Activated T-helper 17 cell treated with anti-CD3 and anti-CD28 coated beads, Interleukin-2, amount 50 U/mL, for 72 hours (primary cell): ENCODE measurements at places on chromosomes 7 and 10.

DNA sequence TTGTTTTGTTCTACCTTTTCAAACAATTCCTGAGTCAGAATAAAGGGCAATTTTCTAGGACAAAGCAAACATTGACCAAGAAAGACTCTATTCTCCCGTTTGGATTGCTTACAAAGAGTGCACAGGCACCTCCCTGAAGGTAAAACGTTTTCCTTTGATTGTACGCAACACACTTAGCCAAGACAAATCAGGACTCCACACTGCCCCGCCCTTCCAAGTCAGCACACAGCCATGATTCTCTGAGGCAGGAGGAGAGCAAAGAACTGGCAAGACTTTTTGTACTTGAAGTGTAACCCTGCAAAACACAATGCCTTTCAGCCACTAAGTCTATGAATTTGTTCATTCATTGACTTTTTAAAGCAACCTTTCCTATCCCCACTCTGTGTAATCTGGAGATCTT lies 85.0 kb upstream of the FAM180A start:
- ATAC-seq, result no peak

DNA sequence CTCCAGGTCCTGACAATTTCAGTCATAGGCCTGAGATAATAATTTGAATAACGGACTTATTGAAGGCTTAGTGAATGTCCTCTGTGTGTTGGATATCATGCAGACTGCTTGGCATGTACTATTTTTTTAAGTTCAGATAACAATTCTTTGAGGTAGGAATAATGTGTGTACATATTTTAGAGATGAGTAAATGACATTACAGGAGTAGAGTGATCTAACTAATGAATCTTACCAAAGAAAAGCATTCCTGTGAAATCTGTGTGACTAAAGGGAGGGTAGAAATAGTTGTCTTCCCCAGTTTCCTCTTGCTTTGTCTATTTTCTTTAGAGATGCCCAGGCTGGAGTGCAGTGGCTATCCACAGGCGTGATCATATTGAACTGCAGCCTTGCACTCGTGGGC lies 391.8 kb upstream of the ETV1 start:
- no peak for ATAC-seq

- ATAC-seq, result peak; percentile 85
These were observed 289.4 kb upstream of the LRRN3 start for GRCh38 chr7:110801502-110801901.

DNA sequence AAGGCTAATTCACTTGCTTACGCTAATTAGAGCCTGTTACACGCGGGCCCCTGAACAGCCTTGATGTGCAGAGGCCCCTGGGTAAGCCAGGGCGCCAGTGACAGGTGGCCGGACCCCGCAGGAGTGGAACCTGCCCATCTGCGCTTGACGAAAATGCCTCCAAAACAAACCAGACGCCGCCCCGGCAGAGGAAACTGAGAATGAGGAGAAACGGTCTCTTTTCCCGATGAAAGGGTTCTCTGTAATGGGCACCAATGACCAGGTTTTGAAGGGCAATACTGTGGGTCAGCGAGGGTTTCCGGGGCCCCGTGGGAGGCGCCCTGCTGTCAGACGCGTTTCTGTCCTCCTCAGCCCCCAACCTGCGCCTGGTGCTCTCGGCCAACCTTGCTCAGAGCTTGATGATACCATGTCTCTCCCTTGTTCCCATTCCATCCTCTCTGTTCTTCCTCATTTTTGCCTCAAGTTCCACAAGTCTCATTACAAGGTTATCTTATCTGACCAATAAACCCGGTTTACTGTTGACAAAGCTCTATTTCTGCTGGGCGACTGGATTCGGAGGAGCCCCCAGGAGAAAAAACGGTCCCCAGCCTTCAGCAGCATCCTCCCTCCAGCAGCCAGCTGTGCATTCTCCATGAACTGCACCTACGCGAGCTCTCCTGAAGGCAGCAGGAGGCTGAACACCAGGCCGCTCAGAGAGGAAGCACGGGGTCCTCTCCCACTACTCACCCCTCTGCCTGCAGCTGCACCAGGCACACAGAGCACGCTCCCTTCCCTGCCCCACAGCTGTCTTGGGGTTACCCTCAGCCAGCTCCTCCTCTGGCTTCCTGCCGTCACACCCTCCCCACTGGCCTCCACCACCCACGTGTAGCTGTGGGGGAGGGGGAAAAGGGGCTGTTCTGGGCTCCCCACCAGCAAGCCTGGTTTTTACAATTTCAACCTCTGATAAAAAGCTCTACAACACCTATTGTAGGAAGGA lies 202.0 kb downstream of the MAD1L1 start:
- no peak for ATAC-seq

DNA sequence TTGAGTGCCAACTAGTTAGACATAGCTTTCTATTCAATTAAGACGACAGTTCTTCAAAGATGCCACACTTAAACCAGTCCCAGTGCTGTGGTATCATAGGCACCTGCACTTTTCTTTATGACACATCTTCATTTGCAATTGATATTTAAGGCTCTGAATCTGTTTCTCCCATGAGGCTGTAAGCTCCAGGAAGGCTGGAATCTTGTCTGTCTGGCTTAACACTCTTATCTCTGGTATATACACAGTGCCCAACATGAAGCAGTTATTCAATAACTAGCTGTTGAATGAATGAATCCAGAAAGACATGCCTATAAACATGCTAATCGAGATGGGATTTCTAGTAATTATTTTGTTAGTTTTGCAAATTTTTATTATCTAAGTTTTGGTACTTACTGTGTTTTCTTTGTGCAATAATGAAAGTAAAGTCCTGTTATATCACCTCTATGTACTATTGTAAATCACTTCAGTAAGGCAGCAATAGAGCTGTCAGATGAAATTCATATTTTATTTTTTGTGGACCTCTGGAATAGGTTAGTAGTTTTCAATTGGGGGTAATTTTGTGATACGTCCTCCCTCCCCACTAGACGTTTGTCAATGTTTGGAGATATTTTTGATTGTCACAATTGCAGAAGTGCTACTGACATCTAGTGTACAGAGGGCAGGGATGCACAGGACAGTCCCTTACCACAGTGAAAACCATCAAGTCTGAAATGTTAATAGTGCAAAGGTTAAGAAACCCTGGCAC lies 51.3 kb upstream of the STEAP4 start:
- no peak for ATAC-seq

DNA sequence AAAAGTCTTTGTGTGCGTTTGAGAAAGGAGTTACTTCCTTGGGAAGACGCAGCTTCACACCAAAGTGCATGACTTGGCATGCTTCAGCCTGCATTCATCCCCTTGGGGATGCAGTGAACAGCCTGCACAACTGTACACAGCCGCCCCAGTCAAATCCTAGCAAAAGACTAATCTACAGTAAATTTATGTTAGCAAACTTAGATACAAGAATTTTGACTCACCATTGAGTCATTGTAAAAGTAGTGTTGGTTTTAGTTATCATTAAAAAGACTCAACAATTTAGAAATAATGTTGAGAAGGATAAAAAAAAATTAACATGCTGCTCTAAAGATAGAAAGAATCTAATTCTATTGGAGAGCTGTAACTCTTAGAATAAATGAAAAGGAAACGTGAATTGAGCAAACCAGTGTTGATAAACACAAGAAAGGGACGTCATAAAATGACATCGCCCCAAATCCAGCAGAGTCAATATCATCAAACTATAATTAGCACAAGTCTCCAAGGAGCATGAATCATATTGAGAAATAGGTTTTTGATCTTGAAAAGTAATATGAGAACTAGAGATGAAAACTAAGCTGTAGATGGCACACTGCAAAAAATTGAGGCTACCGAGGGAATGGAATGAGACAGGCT lies 11.9 kb upstream of the OPTN start:
- ATAC-seq, result peak; percentile 90

DNA sequence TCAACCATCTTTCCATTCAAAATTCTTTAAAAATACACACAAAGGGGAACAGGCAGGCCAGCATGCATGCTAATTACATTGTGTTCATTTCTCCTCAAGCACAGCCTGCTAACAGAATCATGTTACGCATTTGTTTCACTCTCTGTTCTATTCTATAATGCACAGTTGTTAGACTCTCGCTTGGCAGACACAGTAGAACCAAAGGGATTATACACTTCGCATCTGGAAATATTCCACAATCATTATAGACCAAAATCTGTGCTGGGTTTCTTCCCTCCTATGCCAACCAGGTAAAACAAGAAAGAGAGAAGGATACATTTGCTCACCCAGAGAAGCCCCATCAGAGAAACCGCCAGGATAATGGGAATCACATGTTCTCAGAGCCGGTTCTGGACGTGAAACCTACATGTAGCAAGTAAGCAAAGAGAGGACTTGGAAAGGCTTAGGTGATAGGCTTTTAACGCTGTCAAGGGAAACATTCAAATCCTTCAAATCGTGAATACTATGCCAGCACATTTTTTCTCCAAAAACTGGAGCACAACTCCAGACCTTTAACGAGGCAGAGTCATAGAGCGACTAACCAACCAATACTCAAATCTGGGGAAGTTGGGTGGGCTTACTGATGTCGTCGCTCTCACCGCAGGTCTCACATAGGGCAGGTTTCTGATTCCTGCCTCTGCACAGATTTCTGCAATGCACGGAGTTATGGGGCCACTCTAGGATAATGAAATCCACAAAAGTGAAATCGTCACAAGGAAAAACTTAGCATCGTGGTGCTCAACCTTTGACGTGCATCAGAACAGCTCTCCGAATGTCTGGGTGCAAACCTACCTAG lies 380.5 kb upstream of the AUTS2 start:
- ATAC-seq, result no peak

DNA sequence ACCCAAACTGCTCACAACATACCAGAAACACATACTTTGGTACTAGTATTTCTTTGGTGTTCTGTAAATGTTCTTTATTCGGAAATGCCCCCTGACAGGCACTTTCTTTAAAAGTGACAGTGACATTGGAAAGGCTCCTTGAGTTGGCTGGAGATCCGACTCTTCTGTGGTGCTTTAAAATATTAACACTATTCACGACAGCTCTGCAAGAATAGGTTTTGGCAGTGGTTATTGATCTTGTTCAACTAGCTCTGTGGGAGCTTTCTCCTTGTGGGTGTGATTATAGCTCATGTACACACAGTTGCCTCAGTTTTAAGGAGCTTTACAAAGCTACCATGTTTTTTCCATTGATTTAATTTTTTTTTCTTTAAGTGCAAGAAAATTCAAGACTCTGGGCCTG lies 30.3 kb upstream of the SLC39A12 start:
- ATAC-seq, result no peak

DNA sequence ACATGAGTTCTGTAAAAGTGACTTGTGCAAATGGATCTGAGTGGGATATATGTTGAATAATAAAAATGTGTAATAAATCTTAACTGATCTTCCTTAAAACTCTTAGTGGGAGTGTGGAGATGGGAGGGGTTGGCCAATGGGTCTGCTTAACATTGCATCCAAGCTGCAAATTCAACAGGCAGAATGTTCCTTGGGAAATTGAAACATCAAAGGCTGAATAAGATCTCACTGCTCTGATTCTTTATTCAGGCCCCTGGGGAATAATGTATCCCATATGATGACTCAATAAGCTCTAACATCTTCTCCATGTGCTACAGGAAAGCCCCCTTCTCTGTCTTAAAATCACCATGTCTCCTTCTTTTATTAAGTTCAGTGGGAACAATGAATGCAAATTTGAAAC lies 373.2 kb upstream of the PODXL start:
- ATAC-seq, result no peak

- no peak for ATAC-seq
These were observed 73.1 kb upstream of the MET start for GRCh38 chr7:116598861-116599260.

DNA sequence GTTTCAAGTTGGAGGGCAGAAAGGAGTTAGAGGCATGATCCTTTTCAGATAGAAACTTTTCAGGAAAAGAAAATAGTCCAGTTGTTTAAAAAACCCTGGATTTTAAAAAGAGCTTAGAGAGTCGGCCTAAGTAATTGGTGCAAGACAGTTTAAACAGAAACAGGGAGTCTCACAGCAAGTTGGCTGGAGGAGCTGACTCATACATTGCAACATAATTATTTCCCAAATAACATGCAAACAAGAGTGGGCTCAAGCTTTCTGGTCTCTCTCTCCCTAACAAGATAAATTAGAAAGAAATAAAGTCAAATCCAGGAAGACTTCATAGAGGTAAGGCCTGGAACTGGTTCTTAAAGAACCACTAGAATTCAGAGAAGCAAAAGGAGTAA lies 100.3 kb upstream of the AGBL3 start:
- no peak for ATAC-seq

GRCh38 chr10:69558559-69558958 lies 14.7 kb downstream of the NEUROG3 start:
- ATAC-seq, result peak; percentile 68

- peak; percentile 96 for ATAC-seq
These were observed 24.5 kb downstream of the TMEM209 start for GRCh38 chr7:130180571-130181262.

- no peak for ATAC-seq
These were observed 292.5 kb downstream of the GALNT17 start for GRCh38 chr7:71424166-71425035.

GRCh38 chr7:96819111-96819700 lies 109.6 kb upstream of the SEM1 start:
- no peak for ATAC-seq

- ATAC-seq, result no peak
These were observed 15.3 kb downstream of the DENND11 start for GRCh38 chr7:141686670-141687069.

DNA sequence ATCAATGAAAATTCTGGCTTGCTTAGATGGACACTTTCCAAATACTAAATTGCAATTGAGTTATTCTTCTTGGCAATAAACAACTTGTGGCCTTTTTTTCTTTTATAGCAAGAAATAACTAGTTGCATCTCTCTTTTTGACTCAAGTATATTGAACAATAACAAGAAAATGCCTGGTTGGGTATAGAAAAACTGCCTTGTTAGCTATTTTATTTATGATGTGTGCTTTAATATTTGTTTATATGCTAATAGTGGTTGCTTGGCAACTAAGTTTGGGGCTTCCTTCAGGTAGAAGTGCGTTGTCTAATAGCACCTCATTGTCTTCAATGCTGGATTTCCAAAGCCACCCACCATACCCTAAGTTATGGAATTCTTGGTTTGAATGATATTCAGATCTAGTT lies 30.1 kb upstream of the PPP1R3C start:
- ATAC-seq, result no peak

DNA sequence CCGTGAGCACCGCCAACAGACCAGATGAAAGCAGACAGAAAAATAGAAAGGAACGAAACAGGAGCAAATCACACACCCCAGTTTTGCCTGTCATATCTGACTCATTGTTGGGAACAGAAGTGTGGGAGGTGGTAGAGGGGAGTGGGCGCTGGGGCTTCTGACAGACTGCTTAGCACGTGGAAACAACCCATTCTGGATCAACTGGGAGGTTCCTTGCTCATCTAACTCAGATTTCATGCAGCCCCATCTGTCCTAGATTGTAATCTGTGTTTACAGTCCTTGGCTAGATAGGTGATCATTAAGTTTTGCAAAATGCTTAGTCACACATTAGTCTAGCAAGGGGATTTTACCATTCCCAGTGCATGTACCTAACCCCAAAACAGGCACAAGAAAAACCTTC lies 154.1 kb downstream of the NRP1 start:
- ATAC-seq, result peak; percentile 91

GRCh38 chr10:72588266-72588665 lies 37.6 kb downstream of the MICU1 start:
- ATAC-seq, result no peak
